Stimulated activated CD8-positive, alpha-beta memory T cell treated with anti-CD3 and anti-CD28 coated beads, Interleukin-2, amount 100 ng/mL, for 48 hours (primary cell): ENCODE measurements at places on chromosomes 13 and 19.

DNA sequence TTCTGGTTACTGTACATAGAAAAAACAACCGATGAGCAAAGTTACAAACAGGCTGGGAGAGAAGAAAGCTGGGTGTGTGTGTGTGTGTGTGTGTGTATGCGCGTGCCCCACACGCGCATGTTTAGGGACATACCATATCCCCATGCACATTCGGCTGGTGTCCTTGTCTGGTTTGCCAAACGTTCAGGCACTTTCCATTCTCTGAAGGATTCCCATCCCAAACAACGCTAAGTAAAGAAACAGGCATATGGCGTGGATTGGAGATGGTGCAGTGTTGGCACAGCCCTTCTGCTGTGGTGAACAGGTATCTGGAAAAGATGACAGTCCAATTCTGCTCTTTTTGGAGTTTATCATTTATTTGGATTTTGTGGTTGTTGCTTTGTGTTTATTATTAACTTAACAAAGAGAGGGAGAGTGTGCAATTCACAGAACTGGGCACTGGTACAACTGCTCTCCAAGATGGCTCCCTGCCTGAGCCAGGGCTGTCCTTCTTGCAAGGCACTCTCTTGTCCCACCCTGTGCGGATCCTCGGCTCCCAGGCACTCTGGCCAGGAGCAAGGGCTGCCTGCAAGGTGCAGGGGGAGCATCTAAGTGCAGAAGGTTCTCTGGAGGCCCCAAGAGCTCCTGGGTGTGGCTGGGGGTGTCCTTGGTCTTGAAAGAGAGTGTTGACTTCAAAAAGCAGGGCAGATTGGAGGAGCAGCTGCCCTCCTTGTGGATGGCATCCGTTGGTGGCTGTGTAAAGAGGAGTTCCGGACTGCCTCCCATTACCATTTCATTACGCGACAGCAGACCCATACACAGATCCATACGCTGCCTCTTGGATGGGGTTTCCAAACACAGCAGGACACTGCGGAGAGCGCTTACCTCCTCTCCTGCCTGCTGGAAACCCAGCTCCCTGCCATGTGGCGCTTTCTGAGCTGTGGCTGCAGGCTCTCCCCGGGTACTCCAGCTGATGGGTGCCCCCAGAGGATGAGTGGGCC, 263.1 kb downstream of the ZNF536 start:
- no peak for DNase-seq

DNA sequence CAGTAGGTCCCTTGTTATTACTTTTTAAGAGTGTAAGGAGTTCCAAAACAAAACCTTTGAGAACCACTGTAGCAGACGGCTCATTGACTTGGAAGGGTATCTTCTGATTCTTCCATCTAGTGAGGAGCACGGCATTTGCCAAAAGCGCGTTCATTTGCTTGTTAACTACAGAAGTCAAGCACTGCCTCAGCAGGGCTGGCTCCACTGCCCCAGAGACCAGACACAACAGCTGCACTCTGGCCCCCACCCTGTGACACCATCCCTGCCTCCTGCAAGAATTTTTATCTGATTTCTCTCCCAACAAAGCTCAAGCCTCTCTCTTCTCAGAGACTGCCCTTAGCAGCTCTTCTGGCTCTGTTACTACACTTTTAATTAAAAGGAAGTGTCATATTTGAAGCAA, 20.7 kb upstream of the XPO4 start:
- DNase-seq = no peak

DNA sequence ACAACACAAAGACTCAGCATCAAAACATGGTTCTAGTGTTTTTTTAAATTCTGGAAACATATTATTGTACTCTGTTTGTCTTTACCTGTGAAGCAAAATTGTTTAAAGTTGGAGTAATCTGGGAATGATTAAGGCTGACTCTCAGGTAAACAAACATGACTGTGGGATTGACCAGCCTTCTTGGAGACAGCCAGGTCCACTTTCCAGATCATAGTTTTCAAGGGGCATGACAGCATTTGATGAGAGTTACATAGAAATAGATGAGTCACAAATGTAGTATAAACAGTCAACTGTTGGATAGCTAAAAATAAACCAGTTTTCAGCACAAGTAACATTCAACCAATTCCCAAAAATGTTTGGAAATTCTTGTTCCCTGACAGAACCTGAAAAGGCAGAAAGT, 1680.9 kb downstream of the OLFM4 start:
- no peak for DNase-seq

DNA sequence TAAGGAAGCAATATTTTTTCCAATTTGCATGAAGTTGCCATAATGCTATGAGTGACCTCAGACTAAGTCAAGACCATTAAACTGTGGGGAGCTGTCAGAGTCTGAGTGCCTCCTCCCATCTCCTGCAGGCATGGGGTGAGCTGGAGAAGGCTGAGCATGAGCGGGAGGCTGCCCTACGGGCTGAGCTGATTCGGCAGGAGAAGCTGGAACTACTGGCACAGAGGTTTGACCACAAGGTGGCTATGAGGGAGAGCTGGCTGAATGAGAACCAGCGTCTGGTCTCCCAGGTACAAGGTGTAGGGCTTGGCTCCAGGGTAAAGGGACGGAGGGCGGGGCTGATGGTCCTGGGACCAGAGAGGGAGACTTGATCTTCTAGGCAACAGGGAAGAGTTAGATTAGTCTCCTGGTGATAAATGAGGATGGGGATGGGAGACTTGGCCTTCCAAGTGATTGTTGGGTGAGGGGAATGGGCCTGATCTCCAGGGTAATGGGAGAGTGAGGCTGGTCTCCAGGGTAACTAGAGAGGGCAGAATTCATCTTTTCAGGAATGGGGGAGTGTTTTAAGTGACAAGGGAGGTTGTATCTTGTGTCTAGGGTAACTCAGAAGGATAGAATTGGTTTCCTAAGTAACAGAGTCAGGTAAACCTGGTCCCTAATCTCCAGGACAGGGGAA, 36.0 kb downstream of the SPTBN4 start:
- no peak for DNase-seq

GRCh38 chr19:48793271-48793670, 17.6 kb downstream of the BCAT2 start:
- no peak for DNase-seq

DNA sequence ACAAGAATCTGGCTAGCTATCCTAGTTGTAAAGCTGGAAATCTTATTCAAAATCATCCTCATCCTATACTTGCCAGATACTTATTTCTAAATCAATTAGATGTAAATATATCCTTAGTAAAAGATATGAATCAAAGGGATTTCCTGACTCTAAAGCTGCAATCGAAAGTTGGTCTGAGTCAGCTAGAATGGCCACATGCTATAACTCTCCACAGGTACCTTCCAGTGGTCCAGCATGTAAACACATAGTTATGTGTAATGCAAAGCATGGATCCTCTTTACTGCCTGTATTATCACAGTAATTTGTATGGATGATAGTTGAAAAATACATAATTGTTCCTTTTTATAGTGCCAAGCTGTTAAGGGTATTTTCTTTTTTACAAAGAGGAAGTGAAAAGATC, 27.4 kb downstream of the SLITRK6 start:
- DNase-seq = no peak

GRCh38 chr19:57161985-57162539, 5.2 kb downstream of the DUXA start:
- DNase-seq = no peak

- DNase-seq = no peak
Measured at GRCh38 chr19:33684538-33685232, 62.9 kb downstream of the CHST8 start.

DNA sequence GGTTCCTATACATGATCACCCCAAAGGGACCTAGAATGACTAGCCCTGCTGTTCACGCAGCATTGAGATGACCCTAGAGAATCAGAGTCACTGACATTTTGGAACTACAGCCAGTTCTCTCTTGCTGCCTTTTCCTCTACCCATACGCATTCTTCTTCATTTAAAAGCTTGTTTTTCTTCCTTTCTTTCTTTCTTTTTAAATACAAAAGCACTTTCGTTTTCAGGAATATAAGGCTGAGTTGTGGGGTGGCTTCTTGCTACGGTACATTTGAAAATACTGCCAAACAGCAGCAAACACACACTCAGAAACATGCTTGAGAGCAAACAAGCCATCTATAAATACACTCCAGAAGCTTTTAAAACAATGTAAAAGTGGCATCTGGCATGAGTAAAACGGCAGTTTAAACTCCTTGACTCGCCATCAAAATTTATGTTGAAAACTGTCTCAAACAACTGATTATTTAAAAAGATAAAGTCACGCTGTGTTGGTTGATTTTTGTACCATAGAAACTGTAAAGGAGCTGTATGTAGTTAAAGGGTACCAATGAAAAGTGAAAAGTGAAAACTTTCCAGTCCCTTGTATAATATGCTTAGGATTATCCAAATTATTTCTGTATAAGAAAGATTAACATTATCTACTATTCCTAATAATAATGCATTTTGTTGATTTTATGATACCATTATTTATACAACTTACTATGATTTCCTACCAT, 95.6 kb downstream of the PCDH9 start:
- DNase-seq = no peak

- no peak for DNase-seq
Measured at GRCh38 chr19:34319785-34320184, 45.2 kb upstream of the GPI start.

GRCh38 chr13:48532256-48532505, 699 bp downstream of the RCBTB2 start:
- no peak for DNase-seq

- DNase-seq = no peak
Measured at GRCh38 chr13:32629313-32629712, 43.1 kb downstream of the PDS5B start.

GRCh38 chr13:27641711-27642502, 20.2 kb downstream of the POLR1D start:
- no peak for DNase-seq

GRCh38 chr19:27870293-27870692, 1342.7 kb downstream of the UQCRFS1 start:
- no peak for DNase-seq

GRCh38 chr19:43525836-43526771, 897 bp downstream of the ETHE1 start:
- DNase-seq = no peak
